ENCODE measurements at places on chromosomes 13 and 19.
A peak's percentile ranks its signal among the peaks of the same experiment; 100 is the strongest.

DNA sequence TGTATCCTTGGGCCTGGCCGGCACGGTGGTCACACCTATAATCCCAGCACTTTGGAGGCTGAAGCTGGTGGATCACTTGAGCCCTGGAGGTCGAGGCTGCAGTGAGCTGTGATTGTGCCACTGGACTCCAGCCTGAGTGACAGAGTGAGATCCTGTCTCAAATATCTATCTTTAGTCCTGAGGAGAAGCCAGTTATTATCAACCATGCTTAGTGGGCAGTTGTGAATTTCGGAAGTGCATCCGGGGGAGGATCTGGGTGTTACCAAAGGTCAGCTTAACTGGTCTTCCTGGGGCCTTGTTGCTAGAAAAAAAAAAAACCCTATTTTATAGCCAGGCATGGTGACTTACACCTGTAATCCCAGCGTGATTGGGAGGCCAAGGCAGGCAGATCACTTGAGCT lies 9.6 kb downstream of the DHDH start:
- DNase-seq: no peak

DNA sequence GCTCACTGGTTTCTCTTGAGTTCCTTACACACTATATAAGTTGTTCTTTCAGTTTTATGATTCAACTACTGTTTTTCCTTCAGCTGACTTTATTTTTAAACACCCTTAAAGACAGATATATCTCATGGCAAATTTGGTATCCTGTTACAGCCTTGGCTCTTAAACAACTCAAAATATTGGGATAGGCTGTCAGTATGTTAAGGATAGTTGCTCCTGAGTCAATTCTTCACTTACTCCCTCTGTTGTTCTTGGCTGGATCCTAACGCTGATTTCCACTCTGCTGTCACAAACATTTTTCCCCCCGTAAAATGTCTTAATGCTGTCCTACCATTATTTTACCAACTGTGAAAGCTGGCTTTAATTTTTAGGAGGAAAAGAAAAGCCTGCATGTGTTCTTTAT lies 1.2 kb downstream of the KCNRG start:
- no peak for DNase-seq

DNA sequence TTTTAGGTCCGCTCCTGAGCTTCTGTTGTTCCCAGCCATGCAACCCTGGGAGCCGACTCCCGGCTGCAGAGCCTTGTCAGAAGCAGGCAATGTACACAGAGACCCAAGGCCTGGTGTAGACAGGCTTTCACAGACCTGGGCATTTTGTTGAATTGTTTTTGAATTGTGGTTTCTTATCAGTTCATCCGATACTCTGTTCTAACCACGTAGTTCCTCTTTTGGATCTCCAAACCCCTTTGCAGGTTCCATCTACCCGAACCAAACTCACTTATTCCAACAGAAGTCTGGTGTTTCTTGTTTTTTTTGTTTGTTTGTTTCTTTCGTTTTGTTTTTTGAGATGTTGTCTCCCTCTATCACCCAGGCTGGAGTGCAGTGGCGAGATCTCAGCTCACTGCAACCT lies 6.3 kb upstream of the NLRP2 start:
- DNase-seq: peak; percentile 22

GRCh38 chr19:13997631-13997962 lies 8.5 kb downstream of the RFX1 start:
- no peak for DNase-seq

- DNase-seq: no peak
These were observed 8.1 kb downstream of the CEBPA start for GRCh38 chr19:33294058-33294798.

DNA sequence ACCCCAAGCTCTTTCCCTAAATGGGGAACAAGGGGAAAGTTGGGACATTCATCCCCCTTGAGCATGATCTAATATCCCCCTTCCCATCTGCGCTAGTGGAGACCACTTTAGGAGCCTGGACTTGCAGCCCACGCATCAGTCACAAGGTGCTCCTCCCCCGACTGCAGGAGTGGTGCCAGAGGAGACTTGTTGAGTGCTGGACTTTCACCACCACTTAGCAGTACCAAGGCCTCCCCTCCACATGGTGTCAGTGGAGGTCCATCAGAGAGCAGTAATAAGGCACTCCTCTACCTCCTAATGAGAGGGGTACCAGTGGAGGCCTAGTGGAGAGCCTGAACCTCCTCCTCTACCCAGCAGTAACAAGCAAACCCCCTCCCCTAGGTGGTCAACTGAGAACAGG lies 22.5 kb downstream of the CAB39L start:
- peak; percentile 22 for DNase-seq

DNA sequence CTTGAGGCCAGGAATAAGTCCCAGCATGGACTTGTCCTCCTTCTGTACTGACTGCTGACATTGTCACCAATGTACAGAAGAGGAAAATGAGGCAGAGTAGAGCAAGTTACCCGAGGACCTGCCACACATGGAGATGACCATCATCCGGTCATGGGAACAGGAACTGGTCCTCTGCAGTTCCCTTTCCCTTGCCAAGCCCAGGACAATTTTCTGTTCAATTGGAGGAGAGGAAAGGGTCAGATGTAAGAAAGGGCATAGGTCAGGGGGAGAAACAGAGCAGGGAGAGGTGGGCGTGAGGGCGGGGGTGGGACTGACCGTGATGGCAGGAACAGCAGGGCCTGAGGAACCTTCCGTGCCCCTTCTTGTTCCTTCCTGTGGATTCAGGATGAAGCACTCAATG lies 18.6 kb downstream of the PHLDB3 start:
- DNase-seq: no peak

DNA sequence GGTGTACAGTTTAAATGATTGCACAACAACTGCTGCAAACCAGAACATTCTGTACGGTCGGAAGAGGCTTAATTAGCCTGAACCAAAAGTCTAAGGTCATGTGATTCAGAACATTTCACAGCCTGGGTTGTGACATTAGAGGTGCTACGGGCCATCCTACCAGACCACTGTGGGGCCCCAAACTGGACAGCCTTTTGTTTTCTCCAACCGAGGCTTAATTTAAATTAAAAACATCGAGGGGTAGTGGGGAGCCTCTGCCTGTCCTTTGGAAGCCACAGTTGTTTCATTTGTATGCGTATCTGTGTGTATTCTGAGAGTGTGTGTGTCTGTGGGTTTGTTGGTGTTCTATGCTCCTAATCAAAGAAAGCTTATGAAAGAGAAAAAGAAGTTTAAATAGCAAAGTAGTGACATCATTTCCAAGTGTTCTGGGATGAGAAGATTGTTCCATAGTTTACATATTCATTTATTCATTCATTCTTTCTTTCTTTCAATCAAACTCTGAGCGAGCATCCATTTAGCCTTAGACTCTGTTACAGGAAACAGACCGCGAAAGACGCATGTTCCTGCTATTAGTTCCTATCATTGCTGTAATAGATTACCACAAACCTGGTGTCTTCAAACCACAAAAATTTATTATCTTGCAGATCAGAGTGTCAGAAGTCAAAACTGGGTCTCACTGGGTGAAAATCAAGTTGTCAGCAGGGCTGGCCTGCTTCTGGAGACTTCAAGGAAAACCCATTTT lies 444.8 kb downstream of the FOXO1 start:
- peak; percentile 58 for DNase-seq

DNA sequence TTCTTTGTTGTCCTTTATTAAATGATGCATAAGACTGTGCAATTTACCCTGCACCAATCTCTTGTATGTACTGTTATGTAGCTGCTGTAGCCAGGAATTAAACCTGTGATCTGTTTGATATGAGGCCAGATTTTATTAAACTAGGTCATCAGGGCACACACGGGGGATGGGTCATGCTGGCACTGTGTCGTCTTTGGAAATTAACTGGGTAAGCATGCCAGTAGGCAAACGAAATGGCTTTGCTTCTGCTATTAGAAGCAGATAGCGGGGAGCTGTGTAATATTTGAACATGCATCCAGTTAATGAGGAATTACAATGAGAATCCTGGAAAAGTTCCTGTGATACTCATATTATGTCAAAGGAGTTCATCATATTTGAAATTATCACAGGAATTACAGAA lies 23.5 kb downstream of the MTUS2 start:
- no peak for DNase-seq
